ENCODE measurements at places on chromosomes 1 and 21.
A peak's percentile ranks its signal among the peaks of the same experiment; 100 is the strongest.

DNA sequence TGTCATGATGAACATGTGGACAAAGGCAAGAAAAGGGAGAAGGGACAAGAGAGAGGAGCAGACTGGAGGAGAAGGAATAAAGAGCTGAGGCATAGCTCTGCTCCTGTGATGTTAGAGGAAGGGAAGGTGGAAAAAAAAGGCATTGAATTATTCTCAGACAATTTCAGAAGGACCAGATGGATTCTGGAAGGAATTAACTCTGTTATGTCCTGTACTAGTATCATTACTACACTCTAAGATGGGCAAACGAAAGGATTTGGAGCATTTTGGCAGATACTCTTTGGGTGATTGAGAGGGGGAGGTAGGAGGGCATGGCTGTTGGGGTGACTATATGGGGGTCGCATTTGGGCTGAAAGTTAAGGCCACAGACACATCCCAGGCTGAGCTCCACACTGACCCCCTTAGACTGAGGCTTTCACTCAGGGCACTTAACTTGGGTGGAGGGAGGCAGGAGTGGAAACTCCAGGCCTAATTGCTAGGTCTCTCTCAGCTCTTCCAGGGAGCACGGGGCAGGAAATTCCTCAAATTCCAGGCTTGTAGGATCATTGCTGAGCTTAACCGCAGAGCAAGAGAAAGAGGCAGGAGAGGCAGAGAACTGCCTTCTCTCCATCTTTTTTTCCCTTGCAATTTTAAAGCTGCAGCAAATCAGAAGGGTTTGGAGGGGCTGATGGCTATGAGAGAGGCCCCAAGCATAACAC lies 25.9 kb downstream of the KIRREL1 start:
- peak; percentile 84 for DNase-seq

GRCh38 chr1:51729824-51730301 lies 113.0 kb downstream of the OSBPL9 start:
- DNase-seq, result no peak

GRCh38 chr1:46621930-46622329 lies 5.3 kb upstream of the MOB3C start:
- DNase-seq, result no peak

- DNase-seq, result peak; percentile 64
These were observed 21.3 kb downstream of the GPSM2 start for GRCh38 chr1:108897865-108898720.

DNA sequence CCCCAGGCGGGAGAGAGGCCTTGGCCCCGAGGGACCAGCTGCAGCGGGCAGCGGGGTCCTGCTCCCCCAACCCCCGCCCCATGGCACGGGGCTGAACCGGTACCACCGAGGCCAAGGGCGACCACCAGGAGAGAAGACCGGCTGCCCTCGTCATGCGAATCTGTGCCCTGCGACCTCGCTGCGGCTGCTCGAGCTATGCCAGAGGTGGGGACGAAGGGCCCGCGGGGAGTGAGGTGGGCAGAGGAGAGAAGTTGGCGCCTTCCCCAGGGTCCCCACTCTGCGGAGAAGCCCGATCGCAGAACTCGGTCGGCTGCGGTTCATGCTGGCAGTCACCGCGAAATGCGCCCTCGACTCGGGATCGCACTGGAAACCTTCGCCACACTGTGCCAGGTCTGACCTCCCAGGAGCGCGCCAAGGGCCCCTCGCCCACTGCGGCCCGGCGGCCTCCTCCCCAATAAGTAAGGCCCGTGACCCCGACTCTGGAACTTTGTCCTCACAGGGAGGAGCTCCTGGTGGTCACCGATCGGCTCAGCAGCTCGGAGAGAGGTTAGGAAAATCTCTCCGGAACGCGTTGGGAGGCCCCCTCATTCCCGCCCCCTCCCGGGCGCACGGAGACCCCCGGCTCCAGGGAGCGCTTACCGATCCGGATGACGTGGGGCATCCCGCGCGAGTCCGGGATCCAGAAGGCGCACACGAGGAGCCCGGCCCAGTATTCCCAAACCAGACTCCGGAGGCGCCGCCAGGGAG lies 787 bp downstream of the GRIK3 start:
- no peak for DNase-seq

DNA sequence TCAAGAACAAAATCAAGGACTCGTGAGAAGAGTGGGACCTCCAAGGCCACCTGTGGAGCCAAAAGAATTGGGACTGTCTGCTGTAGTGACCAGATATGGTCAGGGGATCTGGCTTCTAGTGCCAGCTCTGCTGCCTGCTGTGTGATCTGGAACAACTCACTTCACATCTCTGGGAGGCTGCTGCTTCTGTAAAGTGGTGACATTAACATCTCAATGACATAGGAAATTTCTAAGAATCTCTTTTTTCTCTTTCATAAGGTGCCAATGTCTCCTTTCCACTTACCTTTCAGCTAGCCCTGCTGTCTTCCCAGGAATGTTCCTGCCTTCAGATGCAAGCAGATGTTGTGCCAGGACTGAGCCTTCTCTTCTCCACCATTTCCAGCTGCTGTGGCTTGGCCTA lies 5.0 kb upstream of the SRSF4 start:
- DNase-seq, result no peak
